Fibroblast of villous mesenchyme (primary cell): ENCODE measurements at places on chromosomes 11 and 22.

GRCh38 chr11:125933030-125933813, 12.6 kb upstream of the VSIG10L2 start:
- DNase-seq, result no peak

DNA sequence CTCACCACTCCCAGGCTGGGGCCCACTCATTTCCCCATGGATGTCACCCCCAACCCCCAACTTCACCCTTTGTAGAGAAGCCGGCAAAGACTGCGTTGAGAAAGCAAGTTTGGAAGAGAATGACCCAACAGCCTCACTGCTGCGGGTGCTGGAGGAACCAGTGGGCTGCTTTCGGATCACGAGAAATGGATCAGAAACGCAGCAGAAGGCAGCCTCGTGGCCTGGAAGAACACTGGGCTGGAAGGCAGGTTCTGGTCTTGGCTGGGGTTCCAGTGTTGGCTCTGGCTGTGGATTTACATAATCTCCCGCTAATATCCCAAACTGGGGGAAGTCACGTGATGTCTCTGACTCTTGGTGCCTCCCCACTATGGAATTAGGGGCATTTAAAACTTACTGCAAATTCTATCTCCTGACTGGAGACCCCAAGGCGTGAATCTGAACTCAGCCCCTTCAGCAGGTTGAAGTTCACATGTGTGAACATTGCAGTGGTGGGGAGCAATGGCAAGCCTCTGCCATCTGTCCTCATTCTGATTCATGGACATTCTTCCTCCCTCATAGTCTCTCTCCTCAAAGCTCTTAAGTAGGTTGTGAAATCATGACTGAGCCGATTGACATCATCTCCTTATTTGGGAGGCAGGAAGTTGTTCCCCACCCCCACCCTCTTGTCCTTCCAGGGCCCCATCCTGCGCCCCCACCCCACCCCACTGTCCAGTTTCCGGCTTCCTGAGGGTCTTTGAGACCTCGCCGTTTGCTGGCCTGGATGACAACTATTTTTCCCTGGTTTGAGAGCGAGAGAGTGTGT, 37.0 kb upstream of the TIMP3 start:
- peak; percentile 95 for DNase-seq

DNA sequence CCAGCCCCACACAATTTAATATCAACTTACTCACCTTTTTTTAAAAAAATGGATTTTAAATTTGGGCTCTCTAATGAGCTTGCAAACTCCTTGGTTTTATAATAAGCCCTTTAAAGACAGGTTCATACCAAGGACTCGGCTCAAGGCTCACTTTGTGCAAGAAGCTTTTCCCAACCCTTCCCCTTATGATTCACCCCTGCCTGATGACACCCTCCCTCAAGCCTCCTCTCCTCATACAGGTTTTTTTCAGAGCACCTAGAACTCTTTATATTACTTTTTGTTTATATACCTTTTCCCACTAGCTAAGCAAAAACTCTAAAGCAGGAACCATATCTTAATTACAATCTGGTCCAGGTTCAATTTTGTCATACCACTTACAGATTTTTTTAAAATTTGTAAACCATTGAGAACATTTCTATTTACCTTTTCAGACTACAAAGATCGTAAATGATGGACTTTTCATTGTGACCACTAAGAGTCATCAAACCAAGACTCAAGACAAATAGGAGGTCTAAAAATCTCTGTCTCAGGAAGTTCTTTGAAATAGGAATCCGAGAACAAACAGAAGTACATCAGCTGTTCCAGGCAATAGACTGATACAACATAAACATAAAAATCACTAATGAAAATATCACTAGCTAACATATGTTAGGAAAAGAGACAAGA, 13.1 kb upstream of the EXPH5 start:
- DNase-seq, result no peak

GRCh38 chr11:11522591-11522990, 99.2 kb downstream of the GALNT18 start:
- no peak for DNase-seq

DNA sequence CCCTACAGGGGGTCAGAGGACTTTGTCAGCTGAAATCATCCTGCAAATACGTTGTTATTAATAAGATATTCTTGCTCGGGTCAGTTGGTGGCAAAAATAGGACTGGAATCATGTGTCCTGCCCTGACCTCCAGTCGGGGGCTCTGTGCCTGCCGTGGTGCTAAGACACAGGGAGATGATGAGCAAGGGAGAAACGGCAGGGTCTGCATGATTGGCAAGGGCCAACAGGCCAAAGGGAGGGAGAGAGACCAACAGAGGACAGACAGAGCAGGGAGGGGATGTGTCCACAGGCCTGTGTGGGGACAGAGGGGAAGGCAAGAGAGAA, 10.4 kb upstream of the TSKU start:
- no peak for DNase-seq

- no peak for DNase-seq
Observed at GRCh38 chr11:9700105-9700801, 36.4 kb downstream of the SWAP70 start.

DNA sequence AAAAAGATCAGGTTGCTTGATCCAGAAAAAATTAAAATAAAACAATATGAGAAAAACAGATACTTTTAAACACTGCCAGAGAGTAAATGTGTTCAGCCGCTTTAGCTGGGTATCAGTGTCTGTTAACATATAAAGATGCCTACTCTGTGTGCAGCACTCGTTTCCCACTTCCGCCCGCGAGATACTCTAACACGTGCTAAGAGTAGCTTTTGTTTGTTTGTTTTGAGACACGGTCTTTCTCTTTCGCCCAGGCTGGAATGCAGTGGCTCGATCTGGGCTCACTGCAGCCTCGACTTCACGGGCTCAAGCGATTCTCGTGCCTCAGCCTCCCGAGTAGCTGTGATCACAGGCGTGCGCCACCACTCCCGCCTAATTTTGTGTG, 531 bp upstream of the MEN1 start:
- DNase-seq, result no peak

DNA sequence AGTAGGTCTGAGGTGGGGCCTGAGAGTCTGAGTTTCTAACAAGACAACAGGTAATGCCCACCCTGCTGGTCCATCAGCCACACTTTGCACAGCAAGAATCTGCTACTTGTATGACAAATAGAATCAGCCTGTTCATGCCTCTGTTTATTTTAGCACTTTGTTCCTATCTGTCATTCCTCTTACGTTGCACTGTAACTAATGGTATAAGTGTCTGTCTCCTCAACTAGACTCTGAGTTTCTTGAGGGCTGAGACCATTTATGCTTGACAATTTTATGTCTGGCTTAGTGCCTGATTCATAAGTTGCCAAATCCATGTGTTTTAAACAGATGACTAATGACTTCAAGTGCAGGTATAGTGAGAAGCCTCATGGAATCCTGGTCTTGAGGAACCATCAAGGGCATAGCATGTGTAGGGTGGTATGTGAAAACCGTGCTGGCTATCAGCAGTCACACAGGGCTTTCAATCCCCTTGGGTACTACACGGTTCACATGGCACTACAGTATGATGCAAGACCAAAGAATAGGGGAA, 209.7 kb downstream of the C11orf91 start:
- no peak for DNase-seq

- no peak for DNase-seq
Observed at GRCh38 chr11:2426826-2427521, 17.3 kb downstream of the TRPM5 start.

- no peak for DNase-seq
Observed at GRCh38 chr11:43788421-43788820, 92.2 kb upstream of the ALKBH3 start.

DNA sequence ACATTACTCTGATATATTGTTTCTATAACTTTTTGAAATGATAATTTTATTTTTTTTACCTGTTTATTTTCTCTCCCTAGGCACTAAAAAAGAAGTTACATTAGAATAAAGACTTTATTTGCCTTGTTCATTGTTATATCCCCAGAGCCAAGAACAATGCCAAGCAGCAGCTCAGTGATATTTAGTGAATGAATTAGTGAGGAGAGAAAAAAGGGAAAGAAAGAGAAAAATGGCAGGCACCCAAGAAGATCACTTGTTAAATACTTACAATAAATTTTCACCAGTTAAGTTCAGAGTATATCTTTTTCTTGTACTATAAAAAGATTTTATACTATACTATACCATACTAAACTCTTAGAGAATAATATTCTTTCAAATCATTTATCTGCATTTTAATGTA, 13.3 kb upstream of the ANO5 start:
- DNase-seq, result no peak

GRCh38 chr11:105699203-105699602, 89.3 kb downstream of the GRIA4 start:
- no peak for DNase-seq

GRCh38 chr11:44711113-44711786, 15.5 kb upstream of the TSPAN18 start:
- no peak for DNase-seq

GRCh38 chr11:129611661-129612446, 203.8 kb upstream of the TMEM45B start:
- DNase-seq, result no peak

GRCh38 chr22:45997777-45998637, 21.0 kb upstream of the WNT7B start:
- DNase-seq, result no peak

- DNase-seq, result no peak
Observed at GRCh38 chr22:32987081-32987631, 71.0 kb downstream of the SYN3 start.

DNA sequence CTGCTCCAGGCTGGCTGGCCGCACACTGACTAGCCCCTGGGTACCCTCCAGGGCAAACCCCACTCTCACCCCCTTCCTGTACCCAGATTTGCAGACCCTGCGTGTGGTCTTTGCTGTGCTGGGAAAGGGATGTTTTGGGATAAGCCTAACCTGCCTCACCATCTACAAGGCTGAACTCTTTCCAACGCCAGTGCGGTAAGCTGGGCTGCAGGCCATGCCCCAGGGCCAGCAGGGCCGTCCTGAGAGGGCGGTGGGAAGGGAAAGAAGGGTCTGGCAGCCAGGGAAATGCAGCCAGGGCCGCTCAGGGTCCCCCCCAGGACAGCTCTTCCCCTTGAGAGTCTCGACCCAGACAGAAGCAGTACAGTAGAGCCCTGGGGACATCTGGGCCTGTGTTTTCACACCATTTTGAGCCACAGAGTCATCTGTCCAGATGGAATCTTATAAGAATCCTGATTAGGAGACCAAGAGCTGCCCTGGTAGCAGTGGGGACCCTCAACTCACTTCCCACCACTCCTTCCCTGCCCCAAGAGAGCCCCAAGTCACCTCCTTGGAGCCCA, 22.4 kb upstream of the SLC22A12 start:
- no peak for DNase-seq

DNA sequence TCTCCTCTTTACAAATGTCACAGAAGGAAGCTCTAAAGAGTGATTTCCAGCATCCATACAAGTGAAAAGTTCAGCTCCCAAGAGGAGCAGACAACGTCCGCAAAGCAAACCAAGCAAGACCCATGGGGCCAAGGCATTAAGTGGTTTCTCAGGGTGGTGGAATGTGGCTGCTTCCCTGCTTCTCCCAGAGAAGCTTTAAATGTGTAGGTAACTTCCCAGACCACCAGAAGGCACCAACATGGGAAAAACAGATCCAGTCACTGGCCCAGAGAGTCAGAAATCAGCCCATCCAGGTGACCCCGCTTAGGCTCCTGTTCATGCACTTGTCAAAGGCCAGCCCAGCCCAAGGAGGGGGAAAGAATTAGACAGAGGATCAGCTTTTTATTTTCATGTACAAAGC, 13.3 kb upstream of the PHF21A start:
- DNase-seq, result no peak

- DNase-seq, result no peak
Observed at GRCh38 chr11:115129473-115130289, 374.5 kb downstream of the CADM1 start.

DNA sequence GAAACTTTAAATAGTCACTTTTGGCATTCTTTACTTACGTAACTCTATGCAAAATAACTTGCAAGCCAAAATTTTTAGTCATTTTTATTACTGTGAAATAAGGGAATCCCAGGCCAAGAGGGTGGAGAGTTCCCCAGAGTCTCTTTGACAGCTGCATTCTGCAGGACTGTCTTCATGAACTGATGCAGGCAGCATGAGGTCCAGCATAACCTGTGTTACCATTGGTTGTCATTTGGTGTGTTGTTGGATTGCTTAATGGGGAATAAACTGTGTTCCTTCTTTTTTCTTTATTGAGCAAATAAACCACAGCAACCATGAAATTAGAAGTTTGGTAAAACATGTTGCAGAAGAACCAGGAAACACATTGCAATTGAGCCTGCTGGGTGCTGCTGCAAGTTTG, 24.6 kb downstream of the MMP27 start:
- DNase-seq, result peak; percentile 82

DNA sequence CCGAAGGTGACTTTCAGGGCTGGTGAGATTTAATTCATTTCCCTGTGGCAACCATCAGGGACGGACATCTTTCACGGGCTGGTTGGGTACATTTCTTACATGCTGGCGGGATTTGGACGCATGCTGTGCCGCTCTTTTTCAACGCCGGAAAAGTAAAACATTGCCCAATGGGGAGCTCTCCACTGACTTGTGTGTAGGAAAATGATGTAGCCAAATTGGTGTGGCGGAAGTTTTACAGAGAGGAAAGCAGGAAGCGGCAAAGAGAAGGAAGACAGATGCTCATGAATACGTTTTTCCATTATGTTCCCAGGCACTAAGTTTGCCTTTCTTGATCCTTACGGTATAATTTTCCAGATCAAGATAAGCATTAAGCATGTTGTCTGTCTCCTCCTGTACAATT, 375.8 kb downstream of the NTM start:
- DNase-seq, result no peak

DNA sequence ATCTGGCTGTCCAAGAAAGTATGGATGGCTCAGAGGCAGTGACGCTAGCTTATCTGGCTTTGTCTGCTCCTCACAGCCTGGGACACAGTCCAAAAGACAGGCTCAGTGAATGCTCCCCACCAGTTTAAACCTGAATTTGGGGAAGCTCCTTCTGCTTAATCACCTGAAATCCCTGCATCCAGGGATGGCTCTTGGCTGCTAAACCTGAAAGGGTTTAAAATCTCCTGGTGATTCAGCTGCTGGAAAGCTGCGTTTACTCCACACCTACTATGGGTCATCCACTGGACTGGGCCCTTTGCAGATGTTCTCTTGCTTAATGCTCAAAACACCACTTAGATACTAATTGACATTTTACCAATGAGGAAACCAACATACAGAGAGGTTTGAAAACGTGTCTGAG, 302.0 kb upstream of the NARS2 start:
- no peak for DNase-seq
